Ecto neural progenitor cell (in vitro differentiated cells): ENCODE measurements at places on chromosomes 16 and 17.

- no peak for DNase-seq
These were observed 95.4 kb upstream of the TOB1 start for GRCh38 chr17:50961282-50962220.

GRCh38 chr17:83091257-83092141 lies 12.1 kb downstream of the METRNL start:
- no peak for DNase-seq

DNA sequence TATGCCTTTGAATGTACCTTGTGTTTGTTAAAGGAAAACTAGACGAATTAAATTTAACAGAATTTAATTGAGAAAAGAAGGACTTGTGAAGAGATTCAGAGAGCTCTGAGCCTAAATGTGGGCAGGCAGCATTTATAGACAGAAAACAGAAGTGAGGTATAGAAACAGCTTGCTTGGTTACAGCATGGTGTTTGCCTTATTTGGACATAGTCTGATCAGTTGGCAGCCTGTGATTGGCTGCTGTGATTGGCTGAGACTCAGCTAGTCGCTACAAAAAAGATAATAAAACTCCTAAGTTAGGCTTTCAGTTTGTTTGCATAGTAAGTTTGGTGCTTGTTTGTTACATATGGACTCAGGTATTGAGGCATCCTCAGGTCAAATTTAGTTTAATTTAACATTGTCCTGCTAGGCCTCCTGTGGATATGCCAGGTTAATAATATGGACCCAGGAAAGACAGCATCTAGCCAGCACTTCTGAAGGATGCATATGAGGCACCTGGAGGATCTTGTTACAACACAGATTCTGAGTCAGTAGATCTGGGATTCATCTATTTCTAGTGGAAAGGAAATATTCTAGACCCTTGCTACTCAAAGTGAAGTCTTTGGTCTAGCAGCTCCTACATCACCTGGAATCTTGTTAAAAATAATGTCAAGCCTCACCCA lies 43.4 kb downstream of the SLFN5 start:
- DNase-seq = no peak

- no peak for DNase-seq
These were observed 5.1 kb downstream of the INPP5K start for GRCh38 chr17:1511290-1511689.

GRCh38 chr17:48052956-48053757 lies 5.0 kb downstream of the NFE2L1 start:
- peak; percentile 52 for DNase-seq

- no peak for DNase-seq
These were observed 3.0 kb downstream of the PAQR4 start for GRCh38 chr16:2971985-2972784.

DNA sequence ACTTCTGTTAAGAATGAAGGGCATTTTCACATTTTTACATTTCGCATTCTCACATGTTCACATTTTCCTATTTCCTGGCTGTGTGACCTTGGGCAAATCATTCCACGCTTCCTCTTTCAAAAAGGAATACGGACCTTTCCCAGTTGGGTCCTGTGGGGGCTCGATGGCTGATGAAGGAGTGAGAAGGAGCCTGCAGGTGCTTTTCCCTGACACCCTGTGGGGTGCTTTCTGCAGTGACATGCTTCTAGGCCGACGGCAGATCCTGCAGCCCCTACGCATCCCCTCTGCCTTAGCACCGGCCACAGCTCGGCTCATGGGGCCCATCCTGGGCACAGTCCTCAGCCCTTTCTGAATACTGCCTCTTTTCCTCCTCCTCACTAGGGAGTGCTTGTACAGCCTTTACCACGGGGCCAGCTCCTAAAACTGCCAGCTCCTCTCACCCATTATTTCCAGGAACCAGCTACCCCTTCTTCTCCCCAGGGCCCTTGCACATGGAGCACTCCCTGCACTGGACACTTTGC lies 91.0 kb downstream of the FOXL1 start:
- no peak for DNase-seq

DNA sequence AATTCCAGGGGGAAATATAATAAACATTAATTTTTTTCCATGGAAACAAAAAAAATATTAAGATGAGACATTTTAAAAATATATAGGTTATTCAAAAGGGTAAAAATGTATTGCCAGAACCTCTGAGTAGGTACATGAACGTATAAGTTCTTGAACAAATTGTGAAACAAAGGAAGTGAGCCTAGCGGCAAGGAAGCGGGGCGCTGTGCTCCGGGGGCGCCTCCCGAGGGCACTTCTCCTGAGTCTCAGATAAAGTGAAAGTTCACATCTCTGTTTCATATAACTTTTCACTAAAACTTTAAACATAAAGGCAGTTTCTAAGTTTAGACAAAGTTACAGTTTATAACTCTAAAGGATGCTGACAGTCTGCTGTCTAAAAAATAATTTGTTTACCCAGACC lies 52.3 kb downstream of the TNRC6C start:
- no peak for DNase-seq

GRCh38 chr17:792277-792676 lies 10.1 kb downstream of the MRM3 start:
- DNase-seq = peak; percentile 39

GRCh38 chr16:52247737-52248136 lies 299.2 kb downstream of the TOX3 start:
- no peak for DNase-seq

DNA sequence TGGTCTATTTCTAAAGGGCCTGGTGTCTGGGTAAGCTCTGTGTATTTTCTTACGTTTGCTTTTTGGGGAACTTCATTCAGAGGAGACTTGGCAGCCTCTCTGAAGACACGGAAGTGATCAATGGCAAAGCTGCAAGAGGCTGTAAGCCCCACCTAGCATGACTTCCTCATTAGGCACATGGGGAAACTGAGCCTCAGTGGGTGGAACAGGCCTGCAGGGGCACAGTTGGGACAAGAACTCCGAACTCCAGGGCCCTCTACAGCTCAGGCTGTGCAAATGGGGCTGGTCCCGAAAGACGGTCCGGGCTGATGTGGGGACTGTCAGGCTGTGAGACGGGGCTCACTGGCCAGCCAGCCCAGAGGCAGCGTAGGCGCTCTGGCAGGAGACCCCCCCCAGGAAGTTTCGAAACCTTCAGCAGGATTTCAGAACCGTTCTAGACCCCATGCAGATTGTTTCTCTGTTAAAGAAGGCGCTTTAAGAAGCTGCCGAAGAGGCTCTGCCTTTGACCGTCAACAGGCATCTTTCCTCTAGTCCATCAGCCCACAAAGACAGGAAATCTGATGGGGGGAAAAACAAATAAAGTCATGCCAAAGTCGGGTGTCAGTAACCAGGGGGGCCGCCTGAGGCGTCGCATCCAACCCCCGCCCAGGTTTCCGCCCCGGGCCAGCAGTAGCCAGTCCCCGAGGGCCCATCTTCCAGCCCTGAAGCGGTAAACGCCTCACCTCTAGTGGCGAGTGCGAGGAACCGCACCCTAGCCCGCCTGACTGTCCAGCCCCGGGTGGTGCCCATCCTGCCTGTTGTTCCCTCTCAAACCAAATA lies 79.8 kb upstream of the TBC1D3K start:
- DNase-seq = peak; percentile 91

DNA sequence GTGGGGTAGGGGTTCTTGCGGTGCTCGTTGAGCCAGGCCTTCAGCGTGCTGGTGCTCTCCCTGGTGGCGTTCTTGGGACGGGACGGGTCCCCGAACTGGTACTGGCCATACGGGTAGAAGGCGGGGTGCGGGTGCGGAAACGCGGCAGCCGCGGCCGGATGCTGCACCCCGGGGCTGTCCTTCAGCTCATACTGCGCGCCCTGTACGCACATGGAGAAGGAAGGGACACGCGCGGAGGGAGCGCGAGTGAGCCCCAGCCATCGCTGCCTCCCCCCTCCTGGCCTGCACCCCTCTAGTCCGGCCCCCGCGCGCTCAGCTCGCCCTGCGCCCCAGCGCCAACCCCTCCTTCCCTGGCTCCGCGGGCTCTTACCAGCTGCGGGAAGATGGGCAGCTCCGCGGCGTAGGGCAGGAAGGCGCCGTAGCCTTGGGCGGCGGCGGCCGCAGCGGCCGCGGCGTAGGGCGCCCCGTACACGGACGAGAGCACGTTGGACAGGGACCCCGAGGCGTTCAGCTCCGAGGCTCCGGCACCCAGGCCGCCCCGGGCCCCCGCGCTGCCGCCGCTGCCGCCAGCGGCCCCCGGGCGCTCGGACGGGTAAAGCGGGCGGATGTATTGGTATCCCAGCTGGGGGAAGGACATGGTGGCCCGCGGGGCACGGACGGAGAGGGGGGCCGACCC lies 1.0 kb downstream of the IRX3 start:
- DNase-seq = peak; percentile 72

- no peak for DNase-seq
These were observed 17.2 kb downstream of the CD300LB start for GRCh38 chr17:74513987-74514631.

DNA sequence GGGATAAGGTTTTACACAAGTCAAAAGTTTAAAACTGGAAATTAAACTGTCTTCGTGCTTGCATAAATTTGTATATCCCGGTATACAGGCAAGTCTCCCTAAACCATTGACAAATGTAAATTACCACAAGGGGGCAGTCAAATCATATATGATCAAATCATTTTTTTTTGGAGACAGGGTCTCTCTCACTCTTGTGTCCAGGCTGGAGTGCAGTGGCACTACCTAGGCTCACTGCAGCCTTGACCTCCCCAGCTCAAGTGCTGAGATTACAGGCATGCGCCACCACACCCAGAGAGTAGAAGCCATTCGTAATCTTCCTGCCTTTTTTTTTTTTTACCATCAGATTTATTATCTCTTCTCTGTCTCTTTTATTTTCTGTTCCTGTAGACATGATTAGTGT lies 18.5 kb downstream of the TOP2A start:
- no peak for DNase-seq

DNA sequence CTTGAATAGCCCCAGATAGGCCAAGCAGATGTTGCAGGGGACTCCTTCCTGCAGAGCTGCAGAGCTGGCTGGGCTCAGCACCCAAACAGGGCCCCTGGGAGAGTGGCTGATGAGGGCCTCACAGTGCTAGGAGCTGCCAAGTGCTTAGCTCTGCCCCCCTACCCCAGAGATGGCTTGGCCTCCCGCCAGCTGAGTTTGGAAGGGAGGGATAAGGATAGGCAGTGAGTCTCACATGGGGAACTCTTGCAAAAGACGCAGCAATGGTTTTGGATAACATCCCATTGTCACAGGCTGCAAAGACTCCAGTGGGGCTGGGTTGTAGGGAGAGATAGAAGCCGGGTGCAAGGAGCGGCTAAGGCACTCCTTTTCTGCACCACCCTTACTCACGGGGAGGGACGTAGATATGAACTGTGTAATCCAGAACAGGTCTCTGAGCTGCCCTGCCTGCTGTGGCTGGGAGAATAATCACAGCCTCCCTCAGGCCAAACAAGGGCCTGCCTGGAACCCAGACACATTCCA lies 52.9 kb upstream of the MAF start:
- no peak for DNase-seq

GRCh38 chr17:43410557-43411368 lies 12.0 kb downstream of the ARL4D start:
- DNase-seq = no peak

DNA sequence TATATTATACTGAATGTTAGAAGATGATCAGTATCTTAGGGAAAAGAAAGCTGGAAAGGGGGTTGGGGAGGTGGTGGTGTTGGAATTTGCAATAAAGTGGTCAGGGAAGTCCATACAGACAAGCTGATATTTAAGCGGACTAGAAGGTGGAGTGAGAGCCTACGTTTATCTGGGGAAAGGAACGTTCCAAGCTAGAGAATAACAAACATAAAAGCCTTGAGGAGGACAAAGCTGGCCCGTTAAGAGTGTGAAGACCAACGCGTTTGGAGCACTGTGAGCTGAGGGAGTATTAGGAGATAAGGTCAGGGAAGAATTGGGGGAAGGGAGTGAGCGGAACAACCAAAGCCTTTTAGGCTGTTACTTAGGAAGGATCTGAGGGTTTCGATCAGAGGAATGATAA lies 1.4 kb downstream of the DDX42 start:
- no peak for DNase-seq

GRCh38 chr17:57121308-57122042 lies 36.4 kb downstream of the AKAP1 start:
- DNase-seq = peak; percentile 72

DNA sequence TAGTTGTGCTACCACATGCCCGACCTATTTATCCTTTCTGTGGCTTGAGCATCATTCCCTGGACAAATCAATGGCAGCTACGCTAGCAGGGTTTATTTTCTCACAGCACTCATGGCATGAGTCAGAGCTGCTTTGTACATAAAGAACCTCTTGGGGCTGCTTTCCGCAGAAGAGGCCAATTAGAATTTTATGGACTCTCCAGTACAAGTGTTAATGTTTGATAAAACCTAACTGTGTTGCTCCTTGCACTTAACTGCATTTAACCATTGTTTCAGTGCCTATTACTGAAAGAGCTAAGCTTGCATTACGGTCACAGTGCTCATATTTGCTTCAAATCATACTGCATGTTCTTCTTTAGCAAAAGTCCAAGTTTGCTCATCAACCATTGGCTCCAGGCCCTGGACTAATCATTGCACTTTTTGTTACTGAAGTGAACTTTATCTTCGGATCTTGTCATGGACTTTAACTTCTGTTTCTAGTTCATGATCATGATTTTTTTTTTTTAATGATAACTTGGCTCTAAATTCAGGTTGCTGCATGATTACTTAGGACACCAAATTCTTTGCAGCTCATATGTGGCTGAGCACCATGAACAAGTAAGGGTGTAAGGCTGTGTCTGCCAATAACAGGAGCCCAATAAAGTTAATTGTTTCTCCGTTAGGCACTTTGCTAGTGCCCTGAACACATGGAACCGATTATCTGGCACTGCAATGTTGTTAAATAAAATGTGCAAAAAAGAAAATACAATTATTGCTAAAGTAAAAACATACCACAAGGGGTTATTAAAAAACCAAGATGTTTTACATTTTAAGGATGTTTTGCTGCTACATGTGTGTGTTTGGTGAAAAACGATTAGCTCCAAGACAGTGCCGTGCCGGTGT lies 492.2 kb downstream of the KCNJ2 start:
- no peak for DNase-seq

- no peak for DNase-seq
These were observed 422.0 kb upstream of the MON1B start for GRCh38 chr16:76768948-76769347.

DNA sequence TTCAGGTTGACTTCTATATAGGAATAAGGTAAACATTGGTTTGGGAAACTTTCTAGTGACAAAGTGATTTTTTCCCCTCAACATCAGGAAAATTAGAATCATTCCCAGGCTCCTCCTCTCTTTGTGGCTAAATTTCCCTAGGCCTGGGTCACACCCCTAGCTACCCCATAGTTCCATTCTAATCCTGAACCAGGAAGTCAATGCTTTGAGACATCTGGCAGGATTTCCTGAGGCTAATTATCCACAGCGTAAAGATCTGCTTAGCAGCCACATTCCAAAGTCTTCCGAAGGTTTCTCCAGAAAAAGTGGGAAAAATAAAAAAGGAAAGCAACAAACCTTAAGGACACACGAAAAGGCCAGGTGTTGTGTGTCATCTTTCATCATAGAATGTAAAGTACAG lies 60.3 kb upstream of the CORO6 start:
- peak; percentile 55 for DNase-seq

DNA sequence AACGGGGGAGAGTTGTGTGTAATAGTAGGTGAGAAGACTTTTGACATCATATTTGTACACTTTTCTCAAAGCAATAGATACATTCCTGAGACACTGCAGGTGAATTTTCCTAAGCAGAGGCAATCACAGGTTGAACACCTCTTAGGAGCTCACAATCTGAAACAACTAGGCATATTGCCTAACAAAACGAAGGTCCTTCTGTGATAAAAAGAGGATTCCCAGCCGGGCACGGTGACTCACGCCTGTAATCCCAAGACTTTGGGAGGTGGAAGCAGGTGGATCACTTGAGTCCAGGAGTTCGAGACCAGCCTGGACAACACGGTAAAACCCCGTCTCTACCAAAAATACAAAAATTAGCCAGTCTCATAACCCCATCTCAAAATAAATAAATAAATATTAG lies 17.4 kb downstream of the NXN start:
- no peak for DNase-seq
